Ecto neural progenitor cell (in vitro differentiated cells): ENCODE measurements at places on chromosomes 5 and 9.

DNA sequence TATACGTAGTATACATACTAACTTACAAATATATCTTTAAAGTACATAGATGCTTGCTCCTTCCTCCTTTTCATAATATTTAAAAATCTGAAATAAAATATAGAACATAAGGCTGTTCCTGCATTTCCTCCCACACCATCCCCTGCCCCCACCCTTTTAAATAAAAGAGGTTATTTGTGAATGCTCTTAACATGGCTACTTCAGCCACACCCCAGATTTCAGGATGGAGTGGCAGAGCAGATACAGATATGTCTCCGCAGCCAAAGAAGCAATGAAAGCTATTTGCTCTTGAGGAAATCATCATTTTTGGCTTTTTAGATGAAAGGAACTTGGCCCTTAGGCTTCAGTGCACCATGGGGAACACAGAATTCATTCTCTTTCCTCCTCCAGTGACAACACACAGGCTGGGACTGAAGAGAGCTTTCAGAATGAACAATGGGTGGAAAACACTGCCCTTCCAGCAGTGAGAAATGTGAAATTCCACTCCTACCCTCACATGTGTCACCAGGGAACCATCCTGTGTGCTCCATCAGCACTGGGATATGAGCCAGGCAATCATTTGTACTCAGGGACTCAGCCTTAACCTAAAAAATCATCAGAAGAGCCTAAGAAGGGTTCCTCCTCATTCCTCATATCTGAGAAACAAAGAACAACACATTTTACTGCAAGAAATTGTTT is 134.3 kb downstream of the PPP2R2B start:
- DNase-seq: no peak

GRCh38 chr9:37083654-37084053 is 36.7 kb upstream of the ZCCHC7 start:
- DNase-seq: no peak

DNA sequence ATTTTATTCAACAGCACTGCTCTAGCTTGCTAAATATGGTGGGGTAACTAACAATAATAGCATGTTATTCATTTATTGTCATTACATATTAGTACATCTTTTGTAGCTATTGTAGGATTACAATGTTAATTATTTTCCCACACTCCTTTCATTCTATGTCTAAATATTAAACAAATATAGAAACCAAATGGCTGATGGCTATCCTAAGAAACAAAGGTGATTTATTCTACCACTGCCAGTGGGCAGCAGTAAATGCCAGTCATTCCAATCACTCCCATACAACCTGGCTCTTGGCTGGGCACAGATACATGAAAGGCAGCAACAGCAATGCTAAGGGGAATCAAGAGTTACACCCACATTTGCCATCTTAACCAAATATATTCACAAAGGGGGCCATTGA is 84.1 kb downstream of the FRMD3 start:
- no peak for DNase-seq

DNA sequence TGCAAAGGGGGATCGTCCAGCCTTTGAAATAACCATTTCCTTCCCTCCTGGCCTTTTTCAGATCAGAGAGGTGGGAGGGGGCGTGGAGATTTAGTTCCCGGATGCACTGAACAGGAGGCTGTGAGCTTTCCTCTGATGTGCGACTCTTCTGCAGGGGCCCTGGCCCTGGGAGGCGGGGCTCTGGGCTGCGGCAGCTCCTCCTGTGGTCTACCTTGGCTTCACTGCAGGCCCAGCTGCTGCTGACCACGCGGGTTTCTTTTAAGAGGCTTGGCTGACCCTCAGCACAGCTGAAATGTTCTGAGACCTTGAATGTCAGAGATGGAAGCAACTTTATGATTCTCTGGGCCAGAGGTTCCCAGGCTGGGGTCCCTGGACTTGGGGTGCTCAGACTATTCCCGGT is 27.0 kb upstream of the COL15A1 start:
- peak; percentile 78 for DNase-seq

GRCh38 chr9:99427260-99427659 is 205.2 kb downstream of the SEC61B start:
- DNase-seq: no peak

DNA sequence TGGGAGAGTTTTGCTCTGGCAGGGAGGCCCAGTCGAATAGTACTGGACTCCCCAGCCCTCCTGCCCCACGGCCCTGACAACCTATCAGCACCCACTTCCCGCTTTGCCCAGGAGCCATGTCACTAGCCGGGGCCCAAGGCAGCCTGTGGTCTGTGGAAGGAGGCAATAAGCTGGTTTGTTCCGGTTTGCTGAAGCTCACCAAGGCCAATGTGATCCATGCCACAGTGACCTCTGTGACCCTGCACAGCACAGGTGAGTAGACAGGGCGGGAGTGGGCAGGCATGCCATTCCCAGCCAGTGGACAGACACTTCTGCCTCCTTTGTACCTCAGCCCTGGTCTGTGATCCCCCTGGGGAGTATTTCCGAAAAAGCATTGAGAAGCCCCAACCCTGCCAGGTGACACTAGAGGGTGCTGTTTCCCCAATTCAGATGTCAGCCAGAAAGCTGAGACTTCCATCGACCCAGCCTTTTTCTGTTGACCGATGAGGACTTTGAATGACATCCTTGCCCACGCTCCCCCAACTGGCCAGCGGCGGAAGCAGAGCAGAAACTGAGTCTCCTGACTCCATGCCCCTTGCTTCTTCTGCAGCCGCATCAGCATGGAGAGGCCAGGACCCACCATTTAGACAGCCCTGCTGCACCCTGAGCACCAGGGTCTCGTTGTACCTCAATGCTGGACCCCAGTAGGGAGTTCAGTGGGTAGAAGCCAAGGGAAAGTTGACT is 9.6 kb downstream of the PCYOX1L start:
- DNase-seq: peak; percentile 87

GRCh38 chr5:39394946-39395345 is 29.8 kb downstream of the DAB2 start:
- DNase-seq: no peak

DNA sequence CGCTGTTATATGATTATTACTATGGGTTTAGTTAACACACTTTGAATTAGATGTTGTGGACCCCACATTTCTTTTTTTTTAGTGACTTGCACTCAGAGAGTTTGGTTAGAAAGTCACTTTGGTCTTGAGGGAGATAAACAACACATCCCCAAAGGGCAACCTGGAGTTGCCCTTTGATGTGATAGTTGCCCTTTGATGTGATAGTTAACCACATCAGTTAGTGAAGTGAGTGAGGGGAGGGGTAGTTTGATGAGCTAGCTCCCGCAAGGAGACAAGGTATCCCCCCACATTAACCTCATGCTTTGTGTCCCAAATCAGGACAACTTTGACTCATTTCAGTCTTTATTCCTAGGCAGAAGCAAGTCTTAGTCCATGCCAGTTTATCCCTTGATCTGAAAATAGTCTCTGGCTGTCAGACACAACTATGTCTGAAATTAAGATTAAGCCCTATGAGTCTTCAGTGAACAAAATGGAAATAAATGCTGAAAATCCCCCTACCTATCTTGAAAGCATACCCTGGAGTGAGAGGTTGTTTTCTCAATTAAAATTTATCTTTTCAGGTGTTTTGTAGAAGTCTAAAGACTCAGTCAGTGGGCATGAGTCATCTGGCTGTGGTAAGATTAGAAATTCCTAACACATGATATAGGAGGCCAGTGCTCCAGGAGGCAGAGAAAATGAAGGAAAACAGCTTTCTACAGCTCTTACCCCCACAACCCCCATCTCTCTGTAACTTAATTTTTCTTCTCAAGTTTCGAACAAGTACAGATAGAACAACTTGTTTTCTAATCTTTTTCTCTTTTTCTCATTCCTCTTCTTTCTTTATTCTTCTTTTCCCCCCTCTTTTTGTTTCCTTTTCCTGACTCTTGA is 208.9 kb upstream of the DMRTA1 start:
- DNase-seq: no peak

DNA sequence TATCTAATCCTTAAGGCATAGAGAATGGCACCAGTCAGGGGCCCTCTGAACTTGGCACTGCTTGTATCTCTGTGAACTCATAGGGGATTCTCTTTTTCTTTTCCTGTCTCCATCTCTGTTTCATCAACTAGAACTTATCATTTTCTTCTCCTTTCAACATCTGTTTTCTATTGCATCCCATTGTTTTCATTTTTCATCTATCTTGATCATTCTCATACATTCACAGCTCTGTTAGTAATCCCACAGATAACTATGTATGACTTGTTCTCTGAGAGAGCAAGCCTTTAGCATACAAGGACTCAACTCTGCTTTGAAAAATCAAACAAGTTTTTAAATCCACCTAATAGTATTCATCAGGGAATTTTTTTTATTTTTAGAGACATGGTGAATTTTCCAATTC is 264.3 kb downstream of the ARRDC3 start:
- DNase-seq: no peak

DNA sequence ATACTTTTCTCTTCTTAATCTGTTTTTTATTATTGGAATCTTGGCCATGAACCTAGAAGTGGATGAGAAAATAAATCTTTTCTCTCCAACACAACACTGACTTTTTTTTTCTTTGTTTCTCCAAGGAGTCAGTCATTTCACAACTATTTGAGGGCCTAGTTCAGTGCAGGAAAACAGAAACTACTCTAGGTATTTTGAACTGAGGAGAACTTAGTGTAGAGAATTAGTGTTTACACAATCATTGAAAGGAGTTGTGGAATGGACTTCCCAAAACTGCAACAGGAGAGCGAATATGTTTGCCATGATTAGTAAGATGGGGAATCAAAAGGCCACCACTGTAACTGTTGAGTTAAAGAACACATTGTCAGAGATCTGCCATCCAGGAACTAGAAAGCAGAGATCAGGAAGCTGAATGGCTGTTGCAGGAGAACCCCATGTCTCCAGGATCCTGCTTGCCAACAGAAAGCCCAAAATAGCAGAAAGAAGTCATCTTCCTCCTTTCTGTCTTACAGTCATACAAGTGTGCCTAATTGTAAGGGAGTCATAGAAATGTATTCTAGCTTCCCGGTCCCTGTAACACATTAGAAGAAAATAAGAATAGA is 20.3 kb upstream of the PCDH1 start:
- DNase-seq: no peak

DNA sequence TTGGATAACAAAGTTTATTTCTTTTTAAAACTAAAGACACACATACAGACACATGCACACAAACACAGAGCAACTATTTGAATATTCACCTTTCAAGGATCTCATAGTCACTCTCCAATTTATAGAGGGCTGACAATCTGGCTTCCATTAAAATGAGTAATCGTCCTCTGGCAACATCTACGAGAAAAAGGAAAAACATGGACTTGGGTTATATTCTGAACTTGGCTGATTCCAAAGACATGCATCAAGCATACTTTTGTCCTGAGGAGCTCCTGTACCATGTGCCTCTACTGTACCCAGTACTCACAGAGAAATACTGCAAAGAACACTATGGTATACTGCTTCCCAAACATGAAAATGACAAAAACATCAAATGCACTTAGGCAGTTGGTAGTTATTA is 15.4 kb downstream of the IARS1 start:
- no peak for DNase-seq

- no peak for DNase-seq
Observed at GRCh38 chr5:9549941-9550340, 4.1 kb upstream of the SEMA5A start.

DNA sequence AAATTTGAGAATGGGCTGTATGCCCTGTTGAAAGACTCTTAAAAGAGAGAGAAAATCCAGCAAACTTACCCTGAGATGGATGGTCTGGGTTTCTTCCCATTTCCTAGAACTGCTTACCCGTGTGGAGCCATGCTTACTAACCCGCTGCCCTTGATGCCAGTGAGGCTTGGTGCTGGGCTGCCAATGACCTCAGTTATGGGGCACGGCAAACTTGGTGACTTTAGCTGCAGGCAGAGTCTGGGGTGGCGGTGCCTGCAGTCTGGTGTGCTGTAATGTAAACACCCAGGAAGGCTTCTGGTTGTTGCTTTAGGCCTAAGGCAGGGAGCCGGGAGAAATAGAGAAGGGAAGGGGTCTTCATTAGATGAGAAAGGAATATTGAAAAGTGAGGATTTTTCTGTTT is 7.3 kb upstream of the TENT4A start:
- DNase-seq: no peak

- no peak for DNase-seq
Observed at GRCh38 chr5:137600721-137601360, 101.7 kb upstream of the SPOCK1 start.

GRCh38 chr9:28471261-28471660 is 898.0 kb upstream of the C9orf72 start:
- no peak for DNase-seq

DNA sequence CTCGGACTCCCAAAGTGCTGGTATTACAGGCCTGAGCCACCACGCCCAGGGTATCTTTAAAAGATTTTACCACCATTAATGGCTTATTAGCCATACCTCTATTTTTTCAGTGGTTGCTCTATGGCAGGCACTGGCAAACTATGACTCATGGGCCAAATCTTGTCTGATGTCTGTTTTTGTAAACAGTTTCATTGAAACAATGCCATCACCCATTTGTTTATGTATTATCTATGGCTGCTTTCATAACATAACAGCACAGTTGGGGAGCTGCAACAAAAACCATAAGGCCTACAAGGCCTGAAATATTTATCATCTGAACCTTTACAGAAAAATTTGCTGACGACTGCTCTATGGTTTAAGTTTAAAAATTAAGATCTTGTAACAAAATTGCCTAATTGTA is 66.8 kb downstream of the SLC38A9 start:
- DNase-seq: no peak

GRCh38 chr9:69470186-69470977 is 145.4 kb downstream of the ENTREP1 start:
- no peak for DNase-seq

DNA sequence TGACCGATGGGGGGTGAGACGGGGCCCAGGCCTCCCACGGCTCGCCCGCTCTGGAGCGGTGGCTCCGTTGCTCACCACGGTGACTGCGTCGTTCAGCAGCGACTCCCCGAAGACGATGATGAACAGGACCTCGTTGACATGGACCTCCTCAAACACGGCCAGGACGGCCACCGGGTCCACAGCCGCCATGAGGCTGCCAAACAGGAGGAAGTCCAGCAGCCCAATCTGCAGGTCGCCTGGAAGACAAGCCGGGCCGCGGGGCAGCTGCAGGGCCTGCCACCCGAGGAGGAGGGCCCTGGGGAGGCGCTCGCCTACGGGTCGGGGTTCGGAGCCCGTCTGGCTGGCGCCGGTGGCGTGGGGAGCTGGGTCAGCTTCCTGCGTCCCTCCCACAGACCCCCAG is 36.0 kb downstream of the SLC9A3 start:
- no peak for DNase-seq

GRCh38 chr5:114790403-114790792 is 379.3 kb downstream of the TRIM36 start:
- DNase-seq: no peak

DNA sequence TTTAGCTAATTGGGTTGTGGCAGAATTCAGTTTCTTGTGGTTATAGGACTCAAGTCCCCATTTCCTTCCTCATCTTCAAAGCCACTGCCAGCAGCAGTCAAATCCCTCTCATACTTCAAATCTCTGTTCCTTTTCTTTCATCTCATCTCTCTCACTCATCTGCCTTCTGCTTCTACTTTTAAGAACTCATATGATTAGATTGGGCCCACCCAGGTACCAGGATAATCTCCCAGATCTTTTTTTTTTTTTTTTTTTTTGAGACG is 8.0 kb upstream of the REEP5 start:
- no peak for DNase-seq

- DNase-seq: peak; percentile 58
Observed at GRCh38 chr5:35202319-35203111, 27.8 kb downstream of the PRLR start.

- no peak for DNase-seq
Observed at GRCh38 chr5:72305194-72306142, 14.6 kb downstream of the MRPS27 start.

- DNase-seq: no peak
Observed at GRCh38 chr9:136045595-136046553, 49.2 kb downstream of the NACC2 start.
